ENCODE measurements at places on chromosomes 5 and 9. TPM values are rescaled to one million over a fixed set of nuclear protein-coding genes. Genes with fewer than 3 reads are reported as not detected.

The SPOCK1 gene
- 14.7 TPM for total RNA-seq

DNA sequence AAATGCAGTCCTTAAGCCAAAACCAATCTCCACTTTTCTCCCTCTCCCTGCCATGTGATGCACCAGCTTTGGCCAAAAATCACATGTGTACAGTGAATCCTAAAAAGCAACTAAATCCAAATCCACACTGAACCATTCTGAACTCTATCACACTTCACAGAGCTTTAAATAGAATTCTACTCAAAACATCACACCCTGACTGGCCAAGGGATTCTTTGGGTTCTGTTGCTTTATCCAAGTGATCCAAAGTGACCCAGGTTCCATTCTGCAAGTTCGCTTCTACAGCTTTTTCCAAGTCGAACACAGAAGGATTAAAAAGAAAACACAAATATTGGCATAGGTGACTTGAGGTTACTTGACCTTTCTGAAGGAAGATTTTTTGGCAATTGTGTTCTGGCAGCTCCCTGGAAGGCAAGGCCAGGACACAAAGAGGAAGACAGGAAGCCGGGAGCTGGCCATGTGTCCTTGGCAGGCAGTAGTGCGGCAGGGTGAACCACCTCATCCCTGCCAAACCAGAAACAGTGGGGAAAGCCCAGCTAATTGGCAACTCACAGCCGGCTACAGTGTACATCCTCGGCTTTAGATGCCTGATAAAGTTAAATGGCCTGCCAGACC is 115.0 kb downstream of the NFIB start:
- peak; percentile 81 for DNase-seq

- DNase-seq = no peak
Measured at GRCh38 chr5:152638996-152639552, 234.0 kb upstream of the NMUR2 start.

The NKD2 gene
- 3.4 TPM for total RNA-seq

The TMEM252 gene
- total RNA-seq = not detected

DNA sequence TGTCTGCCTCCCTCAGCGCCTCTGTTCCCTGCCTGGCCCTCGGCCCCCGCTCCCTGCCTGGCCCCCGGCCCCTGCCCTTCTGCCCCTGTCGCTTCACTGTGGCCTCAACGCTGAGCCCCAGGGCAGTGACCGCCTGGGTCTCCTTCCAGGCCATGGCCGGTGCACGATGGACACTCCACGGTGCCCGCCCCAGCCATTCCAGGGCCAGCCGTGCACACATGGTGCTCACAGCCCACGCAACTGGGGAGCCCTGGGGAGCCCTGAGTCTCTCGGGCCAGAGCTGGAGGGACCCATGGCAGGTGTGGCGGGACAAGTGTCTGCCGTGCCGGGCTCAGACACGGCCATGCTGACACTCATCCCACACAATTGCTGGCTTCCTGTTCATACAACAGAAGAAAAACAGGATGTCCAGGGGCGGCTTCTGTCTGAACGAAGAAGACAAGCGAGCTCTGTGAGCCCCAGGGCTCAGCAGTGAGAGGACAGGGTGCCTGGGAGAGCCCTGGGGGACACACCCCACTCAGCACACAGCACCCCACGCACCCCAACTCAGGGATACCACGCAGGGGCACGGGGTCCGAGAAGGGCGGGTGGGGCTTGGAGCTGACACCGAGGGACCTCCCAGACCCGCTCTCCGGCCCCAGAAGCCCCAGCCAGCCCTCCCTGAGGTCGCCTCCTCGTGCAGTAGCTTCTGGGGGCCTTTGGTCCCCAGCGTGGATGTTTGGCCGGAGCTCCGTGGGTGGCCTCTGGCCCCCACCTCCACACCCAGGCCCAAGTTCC is 35.7 kb downstream of the EXD3 start:
- DNase-seq = no peak

- no peak for DNase-seq
Measured at GRCh38 chr9:38051780-38052546, 17.1 kb downstream of the SHB start.

DNA sequence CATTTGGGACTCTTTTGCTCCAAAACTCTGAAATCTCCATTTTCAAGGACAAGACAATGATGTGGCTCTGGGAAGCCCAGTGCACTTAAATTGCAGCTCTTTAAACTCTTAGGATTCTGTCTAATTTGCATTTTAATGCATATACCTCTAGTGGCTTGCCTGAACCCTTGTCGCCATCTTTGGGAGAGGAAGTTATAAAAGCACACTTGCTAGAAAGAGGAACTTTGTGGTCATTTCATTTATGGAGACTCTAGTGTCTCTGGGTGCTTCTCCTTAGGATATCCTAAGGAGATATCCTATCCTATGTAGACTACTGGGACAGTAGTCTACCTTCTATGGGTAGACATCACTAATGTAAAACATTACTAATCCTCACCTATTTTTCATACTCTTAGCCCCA is 77.3 kb upstream of the SLC1A3 start:
- DNase-seq = no peak

The DMRT3 gene
- total RNA-seq = not detected

The HSPA4 gene
- 74.3 TPM for total RNA-seq

The ZDHHC12 gene
- 5.7 TPM for total RNA-seq

DNA sequence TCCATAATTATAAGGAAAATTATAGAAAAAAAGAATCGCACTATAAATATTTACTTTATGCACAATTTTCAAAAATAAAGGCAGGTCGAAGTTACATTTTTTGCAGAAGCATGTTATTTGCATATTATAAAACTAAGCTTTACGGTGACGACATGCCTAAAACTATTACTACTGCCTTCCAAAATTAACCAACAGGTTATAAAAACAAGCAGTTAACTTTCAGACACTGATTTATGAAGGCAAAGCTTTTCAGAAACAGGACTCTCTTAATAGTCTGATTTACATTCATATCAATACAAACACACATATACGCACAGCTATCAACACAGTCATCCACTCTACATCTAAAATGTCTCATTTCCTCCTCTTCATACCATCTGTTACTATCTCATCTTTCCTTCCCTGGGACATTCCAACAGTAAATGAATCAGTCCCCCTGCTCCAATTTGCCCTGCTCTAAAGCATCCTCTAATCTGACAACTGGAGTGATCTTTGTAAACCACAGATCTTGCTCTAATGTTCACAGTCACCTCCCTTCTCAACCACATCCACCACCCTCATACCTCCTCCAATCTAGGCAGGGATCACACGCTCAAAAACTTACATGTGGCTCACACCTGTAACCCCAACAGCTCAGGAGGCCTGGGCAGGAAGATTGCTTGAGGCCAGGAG is 21.6 kb downstream of the FBXW11 start:
- no peak for DNase-seq

GRCh38 chr9:126761274-126761673 is 43.6 kb upstream of the ZBTB43 start:
- no peak for DNase-seq

DNA sequence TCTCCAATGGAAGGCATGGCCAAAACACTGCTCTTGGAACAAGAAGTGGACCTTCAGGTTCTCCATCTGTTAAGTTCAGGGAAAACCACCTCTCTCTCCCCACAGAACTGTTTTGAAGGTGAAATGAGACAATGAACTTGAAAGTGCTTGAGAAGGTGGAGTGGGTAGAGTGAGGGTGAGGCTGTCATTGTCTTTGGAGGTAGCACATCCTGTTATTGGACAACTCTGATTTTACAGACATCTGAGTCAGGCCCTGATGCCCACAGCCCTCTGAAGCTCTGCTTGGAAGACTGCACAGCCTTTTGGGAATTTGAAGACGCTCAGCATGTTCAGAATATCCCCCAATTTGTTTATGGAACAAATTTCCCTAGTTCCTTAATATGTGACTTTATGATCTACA is 27.6 kb upstream of the TEX48 start:
- DNase-seq = no peak

- DNase-seq = no peak
Measured at GRCh38 chr5:112656451-112656850, 81.2 kb upstream of the APC start.

DNA sequence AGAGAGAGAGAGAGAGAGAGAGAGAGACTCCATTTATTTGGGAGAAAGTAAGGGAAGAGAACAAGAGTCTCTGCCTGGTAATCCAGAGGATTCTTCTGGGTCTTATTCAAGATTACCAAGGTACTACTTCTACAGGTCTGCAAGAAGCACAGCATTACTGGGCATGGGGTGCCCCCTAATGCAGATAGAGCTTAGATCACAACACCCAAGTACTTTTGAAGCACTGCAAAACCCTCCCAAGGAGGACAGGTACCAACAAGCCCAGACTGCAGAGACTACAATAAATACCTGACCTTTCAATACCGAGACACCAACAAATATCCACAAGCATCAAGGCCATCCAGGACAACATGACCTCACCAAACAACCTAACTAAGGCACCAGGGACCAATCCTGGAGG is 94.7 kb upstream of the PHF24 start:
- DNase-seq = no peak

DNA sequence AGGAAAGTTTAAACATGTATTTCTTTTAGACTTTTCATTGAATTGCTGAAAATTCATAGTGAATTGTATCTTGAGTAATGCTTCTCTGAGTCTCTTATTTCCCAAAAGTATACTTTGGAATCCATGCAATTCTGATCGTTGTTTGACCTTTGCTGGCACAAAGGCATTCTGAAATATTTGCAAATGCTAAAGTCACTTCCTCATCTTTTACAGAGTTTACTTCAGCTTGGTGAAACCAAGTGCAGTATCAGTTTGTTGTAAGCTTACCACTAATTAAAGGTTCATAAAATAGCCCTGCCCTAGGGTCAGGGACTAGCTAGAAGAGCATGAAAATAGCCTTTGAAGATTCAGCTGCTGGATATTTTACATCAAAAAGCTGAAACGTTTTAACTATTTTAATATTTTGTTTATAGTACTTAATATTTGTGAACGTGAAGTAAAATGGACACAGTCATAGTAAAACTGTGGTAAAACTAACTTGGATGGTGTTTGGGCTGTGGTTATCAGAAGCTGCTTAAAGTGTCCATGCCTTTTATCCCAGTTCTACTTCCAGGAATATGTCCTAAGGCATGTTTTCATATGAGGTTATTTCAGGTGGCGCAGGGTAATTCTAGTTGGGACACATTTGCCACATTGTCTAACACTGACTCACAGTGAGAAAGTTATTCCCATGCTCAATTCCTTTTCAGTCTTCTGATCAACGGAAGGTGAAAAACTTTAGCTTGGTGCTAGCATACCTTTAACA is 45.3 kb downstream of the SLC22A5 start:
- no peak for DNase-seq

The SLCO6A1 gene
- total RNA-seq = not detected

DNA sequence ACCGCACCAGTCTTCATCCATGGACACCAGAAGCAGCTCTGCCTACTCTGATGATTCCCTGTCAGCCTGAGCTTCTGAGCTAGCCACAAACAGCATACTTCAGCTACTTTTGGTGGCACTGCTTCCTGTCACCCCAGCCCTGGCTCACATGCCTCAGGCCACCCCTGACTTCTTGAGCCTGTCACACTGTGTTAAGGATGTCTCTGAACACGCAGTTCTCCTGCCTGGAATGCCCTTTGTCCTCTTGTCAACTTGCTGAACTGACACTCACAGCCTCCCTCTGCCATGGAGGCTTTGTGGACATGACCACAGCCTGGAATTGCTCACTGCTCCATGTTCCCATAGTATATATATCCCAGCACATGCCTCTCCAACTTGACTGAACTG is 7.2 kb downstream of the MACROH2A1 start:
- peak; percentile 51 for DNase-seq

DNA sequence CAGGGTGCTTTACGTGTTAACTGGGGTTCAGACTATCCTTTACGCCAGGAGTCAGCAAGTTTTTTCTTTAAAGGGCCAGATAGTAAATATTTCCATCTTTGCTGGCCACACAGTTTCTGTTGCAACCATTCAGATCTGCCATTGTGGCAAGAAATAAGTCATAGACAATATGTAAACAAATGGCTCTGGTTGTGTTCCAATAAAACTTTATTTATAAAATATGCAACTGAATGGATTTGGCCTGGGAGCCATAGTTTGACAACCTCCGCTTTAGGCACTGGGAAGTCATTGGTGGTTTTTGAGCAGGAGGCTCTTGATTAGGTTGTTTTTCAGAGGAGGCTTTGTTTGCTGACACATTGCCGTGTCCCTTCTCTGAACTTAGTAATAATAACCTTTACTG is 90.7 kb downstream of the INSYN2B start:
- DNase-seq = no peak

Measured in left ventricle myocardium superior (tissue), 1 donor.